ENCODE measurements at places on chromosomes 6 and 20. TPM values are rescaled to one million over a fixed set of nuclear protein-coding genes. Genes with fewer than 3 reads are reported as not detected.

The EDN1 gene
- polyA plus RNA-seq, result 5.1 TPM

- no peak for DNase-seq
Measured at GRCh38 chr6:44494011-44494501, 106.5 kb downstream of the CDC5L start.

DNA sequence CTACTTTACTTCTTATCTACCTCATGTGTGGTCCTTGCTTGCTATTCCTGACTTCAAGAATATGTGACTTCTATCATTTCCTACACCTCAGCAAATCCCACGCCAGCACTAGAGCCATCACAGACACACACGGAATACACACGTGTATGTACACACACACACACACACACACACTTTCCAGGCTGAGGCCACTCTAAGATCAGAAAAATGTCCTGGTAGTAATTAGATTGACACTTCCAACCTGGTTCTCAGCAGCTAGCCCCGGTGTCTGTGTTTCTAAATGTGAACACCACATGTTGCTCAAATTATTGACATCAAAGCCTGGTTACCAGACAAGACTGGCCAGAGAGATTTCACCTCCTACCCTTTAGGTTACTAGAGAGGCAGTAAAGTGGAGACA, 54.1 kb upstream of the SASH1 start:
- DNase-seq, result no peak

GRCh38 chr20:725491-725890, 42.8 kb downstream of the SLC52A3 start:
- DNase-seq, result no peak

DNA sequence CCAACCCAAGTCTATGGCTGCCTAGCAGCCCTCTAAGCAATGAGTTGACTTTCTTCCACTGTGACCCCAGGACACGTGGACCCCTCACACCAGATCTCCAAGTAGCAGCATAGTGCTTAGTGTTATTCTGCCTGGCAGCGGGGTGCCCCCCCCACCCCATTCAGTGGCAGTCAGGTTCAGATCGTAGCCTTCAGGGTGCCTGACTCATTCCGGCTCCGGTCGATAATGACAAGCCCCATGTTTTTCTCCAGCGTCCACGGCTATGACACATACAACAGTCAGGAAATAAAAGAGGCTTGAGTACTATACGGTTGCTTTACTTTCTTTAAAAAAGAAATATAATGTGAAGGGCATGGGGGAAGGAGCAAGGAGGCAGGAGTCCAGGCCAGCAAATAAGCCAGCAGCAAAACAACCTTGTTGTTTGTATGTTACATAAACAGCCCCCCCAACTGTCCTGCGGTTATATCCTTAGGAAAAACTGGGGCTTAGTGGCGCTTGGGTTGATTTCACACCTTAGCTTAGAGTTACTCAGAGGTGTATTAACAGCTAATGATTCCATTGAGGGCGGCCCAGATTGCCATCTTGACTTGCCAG, 23.1 kb downstream of the GNAS start:
- DNase-seq, result no peak

DNA sequence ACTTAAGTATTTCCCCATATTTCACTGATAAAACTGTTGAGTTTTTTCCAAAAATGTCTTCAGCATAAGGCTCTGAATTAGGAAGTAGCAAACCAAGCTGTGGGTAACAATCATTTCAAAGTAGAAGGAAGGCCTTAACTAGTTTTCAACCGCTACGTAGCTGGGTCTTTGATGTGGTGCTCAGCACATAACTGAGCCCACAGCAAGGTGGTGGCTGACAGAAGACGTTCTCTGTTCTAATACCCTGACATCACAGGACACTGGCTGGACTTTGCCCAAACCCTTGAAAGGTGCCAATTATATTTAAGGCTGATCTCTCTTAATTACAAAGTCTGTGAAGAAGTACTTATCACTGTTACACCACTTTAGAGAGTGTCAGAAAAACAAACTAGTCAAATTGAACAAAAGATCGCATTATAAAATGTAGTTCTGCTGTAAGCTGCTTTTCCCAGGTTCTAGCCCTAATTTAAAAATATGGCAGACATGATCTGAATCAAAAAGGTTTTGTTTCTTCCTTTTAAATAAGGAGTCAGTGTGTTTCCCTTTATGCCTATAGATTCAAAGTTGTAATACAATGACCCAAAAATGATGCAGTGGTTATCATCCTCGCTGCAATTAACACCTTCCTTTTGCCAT, 26.7 kb downstream of the MAN1A1 start:
- DNase-seq, result no peak

DNA sequence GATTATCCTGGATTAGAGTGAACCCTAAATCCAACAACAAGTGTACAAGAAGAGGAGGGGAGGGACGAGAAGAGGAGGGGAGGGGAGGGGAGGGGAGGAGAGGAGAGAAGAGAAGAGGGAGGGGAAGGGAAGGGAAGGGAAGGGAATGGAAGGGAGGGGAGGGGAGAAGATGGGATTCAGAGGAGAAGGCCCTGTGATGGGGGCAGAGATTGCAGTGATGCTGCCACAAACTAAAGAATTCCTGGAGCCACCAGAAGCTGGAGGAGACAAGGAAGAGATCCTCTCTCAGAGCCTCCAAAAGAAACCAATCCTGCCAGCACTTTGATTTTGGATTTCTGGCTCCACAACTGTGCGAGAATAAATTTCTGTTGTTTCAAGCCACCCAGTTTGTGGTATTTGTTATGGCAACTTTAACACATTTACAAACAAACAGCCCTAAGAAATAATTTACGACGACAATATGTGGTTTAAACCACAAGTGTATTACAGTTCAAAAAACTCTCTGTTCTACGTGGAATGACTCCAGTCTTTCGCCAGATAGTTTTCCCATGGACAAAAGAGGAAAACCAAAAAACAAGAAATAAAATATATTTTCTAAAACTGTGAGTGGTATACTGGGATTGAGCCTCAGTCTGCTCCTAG, 235.4 kb downstream of the HDGFL1 start:
- DNase-seq, result no peak

DNA sequence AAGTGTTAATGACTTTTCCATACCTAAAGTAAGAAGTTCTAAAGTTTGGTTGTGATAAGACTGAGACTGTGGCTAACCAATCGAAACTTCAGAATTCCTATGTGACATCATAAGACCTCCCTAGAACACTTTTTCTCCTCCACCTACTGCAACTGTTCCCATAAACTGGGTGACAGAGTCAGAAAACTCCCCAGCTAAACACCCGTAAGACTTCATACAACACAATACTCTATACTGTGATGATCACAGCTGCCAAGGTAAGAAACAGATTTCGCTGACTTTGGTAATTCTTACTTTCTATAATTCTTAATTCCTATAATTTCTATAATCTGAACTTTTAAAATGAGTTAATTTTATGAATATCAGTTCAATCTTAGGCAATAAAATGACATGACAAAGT, at the start of gene PLN:
Gene PLN (plus strand): TSS at position 161 of the 400 bp plus-strand sequence. CDS start 10,626 bp downstream, outside the sequence.
- DNase-seq, result no peak

DNA sequence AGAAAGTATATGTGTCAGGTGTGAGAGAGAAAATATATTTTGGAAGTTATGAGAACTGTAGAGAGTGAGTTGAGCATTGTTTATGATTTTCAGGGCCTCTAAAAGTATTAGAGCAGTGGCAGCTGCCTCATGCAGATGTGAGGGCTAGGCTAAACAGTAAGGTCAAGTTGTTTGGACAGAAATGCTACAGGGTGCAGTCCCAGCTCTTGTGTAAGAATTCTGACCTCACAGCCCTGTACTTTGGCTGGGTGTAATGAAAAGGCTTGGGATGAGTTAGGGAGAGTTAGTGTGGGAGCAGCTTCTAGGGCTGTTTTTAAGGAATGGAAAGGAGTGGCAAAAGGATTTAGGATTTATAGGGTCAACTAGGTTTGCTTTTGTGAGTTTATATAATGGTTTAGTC, 764.8 kb upstream of the ADGRB3 start:
- no peak for DNase-seq

The OTOR gene
- not detected for polyA plus RNA-seq

GRCh38 chr6:146355521-146356100, 188.0 kb upstream of the RAB32 start:
- DNase-seq, result no peak

- DNase-seq, result no peak
Measured at GRCh38 chr6:144730088-144730645, 445.0 kb downstream of the UTRN start.

The FGD2 gene
- polyA plus RNA-seq, result 0.58 TPM

DNA sequence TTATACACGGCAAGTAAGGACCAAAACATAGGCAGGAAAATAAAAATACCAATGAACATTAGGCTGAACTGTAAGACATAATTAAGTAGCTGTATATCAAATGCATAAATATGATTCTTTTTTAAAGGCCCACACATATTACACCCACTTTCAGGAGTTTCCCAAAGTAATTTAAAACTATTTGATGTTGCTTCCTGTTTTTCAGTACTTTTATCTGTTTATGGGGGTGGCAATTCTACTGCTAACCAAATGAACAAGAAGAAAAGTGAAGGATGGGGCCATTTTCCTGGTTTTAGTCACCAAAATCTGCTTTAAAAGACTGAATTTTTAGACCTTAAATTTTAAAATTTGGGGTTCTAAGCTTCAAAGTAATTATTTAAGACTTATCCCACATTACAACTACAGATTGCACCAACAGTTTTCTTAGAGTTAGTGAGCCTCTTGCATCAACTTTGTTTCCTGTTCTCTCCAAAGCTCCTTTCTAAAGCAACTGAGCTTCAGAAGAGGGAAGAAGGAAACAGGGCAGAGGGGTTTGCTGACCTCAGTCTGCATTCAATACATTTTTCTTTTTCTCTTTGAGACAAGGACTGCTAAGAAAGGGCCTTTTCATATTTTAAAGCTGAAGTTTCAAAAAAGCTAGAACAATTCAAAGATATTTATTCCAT, 191.0 kb downstream of the BACH2 start:
- DNase-seq, result no peak

DNA sequence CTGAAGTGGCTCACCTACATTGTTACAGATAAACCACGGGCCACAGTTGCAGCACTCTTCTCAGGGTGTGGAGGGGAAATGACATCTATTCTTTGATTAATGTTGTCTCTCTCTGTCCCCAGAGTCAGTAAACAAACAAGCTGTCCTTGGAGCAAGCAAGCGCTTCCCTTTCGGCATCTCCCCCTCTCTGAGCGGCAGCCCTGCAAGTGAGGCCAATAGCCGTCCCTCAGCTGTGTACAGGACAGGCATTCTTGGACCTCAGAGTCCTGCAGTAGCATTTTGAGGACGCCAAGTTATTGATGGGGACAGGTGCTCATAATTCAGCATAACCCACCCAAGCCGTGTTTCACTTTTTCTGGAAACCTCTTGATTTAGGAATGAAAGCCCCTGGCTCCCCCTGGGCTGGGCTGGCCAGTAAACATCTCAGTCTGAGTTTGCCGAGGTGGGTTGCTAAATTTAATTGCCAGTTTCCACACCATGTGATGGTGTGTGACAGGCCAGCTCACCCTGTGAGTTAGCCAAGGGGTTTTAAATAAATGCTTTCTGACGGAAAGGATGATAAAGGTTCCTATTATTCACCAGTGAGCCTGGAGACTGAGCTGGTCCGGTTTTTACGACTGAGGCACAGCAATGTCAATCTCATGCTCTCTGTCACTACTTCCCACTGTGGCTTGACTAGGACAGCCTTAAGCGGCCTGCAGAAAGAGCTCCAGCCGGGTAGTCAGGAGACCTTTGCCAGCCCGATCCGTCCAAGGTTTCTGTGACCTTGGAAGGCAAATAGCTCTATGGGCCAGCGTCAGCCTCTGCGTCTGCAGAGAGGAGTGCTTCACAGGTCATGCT, 214.8 kb upstream of the RREB1 start:
- DNase-seq, result no peak

- no peak for DNase-seq
Measured at GRCh38 chr20:44695674-44696300, 19.4 kb upstream of the CCN5 start.

The MLN gene
- not detected for polyA plus RNA-seq

The EYS gene
- polyA plus RNA-seq, result not detected

GRCh38 chr20:4901031-4901818, 100.1 kb downstream of the SLC23A2 start:
- no peak for DNase-seq

DNA sequence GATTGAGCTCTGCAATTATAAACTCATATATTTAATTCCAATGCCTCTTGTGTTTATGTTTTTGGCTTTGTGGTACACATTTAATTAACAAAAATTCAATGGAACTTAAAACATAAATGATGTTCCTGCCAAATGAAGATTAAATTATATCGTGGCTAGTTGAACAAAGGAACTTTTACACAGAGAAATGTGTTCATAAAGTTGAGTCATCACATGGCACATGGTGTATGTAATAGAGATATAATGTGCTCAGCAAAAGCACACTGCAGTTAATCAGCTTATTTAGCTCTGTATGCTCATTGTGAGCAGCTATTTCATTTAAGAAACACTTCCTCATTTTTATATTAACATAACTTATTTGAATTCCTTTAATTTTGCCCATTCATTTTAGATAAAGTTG, 1295.6 kb upstream of the CITED2 start:
- DNase-seq, result no peak

DNA sequence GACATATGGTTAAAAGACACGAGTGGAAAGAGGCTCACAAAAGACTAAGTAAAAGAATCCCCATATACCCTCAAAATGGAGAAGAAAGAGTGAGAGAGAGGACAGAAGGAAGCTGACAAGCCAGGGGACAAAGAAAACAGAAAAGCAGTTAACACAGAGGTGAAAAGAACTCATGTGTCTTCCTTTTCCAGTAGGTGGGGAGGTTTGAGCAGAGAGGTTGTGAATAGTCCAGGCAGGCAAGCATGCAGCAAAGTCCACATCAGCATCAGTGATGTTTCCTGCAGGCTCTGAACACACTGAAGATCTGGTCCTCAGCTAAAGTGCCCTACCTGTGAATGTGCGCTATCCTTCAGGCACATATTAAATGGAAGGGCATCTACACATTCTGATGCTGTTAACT, 196.5 kb upstream of the IRAK1BP1 start:
- no peak for DNase-seq

GRCh38 chr6:163414117-163414945, at the start of gene QKI:
TSS of gene QKI (plus strand) at chr6:163414718. CDS start at chr6:163415194, 476 bp downstream.
- peak; percentile 88 for DNase-seq

- no peak for DNase-seq
Measured at GRCh38 chr6:36075656-36076055, 48.0 kb downstream of the MAPK14 start.

GRCh38 chr6:88443554-88443953, 277.4 kb upstream of the CNR1 start:
- no peak for DNase-seq

DNA sequence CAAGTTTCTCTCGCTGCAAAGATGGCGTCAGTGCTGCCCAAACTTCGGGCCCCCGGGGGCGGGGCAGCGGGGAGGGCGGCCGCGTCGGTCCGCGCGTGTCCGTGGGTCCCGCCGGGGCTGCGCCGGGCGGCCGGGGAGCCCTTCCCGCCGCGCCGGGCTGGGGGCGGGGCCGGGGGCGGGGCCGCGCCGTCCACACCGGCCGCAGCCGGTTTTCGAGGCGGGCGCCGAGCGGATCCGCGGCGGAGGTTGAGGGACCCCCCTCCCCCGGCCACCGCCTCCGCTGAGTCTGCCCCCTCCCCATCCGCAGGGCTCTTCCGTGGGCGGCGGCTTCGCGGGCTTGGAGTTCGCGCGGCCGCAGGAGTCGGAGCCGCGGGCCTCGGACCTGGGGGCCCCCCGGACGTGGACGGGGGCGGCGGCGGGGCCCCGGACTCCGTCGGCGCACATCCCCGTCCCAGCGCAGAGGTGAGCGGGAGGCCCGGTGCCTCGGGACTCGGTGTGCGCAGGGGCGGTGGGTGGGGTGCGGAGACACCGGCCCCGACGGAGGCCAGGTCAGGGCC, 572 bp downstream of the SLC2A4RG start:
- DNase-seq, result peak; percentile 64

- peak; percentile 39 for DNase-seq
Measured at GRCh38 chr20:60095456-60095855, 137.2 kb downstream of the CDH26 start.

GRCh38 chr20:43372051-43372450, 85.6 kb upstream of the SRSF6 start:
- DNase-seq, result peak; percentile 27

Measured in brain (organoid and tissue), 16 donors.